ENCODE measurements at places on chromosomes 2 and 18.

GRCh38 chr2:28347596-28347995, 45.1 kb upstream of the FOSL2 start:
- no peak for DNase-seq

DNA sequence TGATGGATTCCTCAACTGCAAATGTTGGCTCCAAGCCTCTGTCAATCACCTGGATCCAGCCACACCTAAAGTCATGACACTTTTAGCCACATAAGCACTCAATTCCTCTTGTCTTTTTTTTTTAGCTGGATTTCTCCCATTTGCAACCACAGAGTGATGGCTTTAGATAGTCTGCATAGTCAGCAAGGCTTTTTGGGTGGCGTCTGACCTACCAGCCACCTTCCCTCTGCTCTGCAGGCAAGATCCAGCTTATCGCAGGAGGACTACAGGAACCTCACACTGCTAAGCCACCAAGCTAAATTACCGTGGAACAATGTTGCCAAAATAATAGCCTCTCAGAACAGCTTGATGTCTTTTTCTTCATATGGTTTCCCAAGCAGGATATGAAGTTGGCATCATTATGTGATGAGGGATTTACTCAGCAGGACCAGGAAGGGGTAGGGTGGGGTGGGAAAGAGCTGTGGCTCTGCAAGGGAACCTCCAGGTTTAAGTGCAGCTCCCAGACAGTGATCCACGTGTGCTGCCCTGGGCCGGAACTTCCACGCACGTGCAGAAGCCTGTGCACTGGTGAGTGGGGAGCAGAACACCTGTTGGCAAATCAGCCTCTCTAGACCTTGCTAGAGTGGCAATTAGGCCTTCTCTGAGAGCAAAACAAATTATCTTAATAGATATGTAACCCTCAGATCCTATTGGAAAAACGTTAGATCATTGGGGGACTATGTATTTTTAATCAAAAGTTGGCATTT, 170.6 kb upstream of the NCK2 start:
- DNase-seq: no peak

DNA sequence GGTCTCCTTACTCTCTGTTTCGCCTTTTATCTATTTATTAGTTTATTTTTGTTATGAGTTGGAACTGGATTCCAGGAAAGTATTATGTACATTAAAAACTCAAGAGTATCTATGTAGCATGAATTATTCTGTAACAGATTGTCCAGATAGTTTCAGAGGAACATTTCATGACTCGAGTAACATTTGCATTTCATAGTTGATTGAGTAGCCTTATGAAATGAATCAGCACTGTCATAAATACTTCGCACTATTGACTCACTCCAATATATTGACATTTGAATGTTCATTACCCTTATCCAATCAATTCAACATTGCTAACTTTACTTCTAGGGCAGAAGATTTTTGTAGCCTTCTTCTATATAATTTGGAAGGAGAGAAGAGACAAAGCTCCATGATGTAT, 11.3 kb upstream of the VRK2 start:
- DNase-seq: no peak

DNA sequence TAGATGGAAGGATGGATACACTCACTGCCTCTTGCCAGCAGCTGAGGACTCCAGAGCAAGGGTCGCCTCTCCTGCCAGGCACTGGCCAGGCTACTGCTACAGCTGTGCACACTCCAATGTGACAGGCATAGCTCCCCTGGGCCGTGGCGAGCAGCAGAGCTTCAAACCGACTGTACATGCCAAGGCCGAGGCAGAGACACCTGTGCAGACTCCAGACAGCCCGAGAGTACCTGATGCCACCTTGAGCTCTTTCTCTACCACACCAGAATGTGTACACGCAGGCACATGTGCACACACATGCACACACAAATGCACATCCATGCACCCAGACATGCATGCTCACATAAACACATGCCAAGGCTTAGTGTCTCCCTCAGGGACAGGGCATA, 508.3 kb upstream of the MYT1L start:
- DNase-seq: no peak

- no peak for DNase-seq
Measured at GRCh38 chr2:135998879-135999278, 13.5 kb upstream of the DARS1 start.

DNA sequence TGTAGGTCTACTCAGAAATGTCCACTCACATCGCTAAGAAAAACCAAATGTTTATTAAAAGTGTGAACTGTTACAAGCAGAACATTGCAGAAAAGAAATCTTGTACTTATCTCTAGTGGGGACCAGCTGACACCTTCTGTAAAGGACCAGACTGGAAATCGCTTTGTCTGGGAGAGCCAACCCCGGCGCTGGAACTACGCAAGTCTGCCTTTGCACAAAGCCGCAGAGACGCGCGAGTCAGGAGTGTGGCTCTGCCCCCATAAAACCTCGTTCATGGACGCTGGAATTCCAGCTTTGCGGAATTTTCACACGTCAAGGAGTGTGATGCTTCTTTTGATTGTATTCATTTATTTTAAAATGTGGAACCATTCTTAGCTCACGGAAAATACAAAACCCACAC, 141.9 kb upstream of the SALL3 start:
- DNase-seq: no peak

- DNase-seq: no peak
Measured at GRCh38 chr2:99898336-99899048, 243.9 kb downstream of the AFF3 start.

DNA sequence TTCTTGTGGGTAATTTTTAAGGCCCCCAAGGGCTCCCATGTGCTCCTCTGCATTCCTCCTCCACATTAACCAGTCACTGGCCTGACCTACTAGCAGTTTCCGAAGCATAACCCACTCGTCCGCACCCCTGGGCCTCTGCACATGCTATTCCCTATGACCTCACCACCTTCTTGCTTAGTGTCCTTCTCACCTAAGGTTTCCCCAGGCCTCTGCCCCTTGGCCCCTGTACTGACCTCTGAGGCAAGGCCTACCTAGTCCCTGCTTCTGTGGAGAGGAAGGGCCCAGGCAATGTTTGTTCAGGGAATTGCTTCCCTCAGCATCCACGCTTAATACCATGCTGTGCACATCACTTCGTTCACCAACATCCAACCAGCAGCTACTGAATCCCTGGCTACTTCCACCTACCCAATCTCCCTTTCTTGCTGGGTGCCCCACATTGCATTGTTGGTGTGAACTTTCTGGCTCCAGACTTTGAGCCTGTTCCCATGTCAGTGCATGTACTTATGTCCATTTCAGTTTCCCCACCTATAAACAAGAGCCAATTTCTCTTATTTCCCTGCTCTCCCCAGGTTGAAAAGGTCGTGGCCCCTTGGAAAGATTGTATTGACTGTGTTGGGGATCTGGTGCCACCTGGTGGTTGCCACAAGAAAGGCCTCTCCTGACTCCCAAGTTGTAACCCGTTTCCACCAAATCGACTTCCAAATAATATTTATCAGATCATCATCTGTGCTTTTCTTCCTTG, 19.2 kb upstream of the TMEM177 start:
- DNase-seq: peak; percentile 37

DNA sequence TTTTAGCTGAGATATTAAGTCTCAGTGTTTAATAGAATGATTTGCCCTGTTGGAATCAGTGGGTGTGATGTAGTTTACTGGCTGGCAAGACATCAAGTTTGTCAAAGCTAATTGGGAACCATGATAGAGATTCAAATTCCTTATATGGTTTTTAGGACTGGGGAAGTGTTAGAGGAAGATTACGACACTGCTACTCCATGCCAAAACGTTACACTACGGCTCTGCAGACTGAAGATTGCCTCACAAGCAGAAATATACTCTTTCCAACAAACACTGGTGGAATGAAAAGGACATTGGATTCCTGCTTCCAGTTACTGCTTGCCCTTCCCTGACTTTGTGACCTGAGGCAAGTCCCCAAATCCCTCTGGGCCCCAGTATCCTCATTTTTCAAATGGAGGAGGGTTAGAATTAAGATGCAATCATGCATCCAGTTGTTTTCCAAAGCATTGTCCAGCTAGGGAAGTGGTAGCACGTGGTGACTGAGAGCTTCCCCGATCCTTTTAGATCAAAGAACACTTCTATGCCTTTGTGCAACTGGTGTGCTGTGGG, 147.6 kb downstream of the CDC42EP3 start:
- DNase-seq: peak; percentile 89
